CD8-positive, alpha-beta memory T cell (primary cell): ENCODE measurements at places on chromosomes 6 and 20.

- no peak for DNase-seq
These were observed 16.5 kb upstream of the TGM3 start for GRCh38 chr20:2279253-2279779.

DNA sequence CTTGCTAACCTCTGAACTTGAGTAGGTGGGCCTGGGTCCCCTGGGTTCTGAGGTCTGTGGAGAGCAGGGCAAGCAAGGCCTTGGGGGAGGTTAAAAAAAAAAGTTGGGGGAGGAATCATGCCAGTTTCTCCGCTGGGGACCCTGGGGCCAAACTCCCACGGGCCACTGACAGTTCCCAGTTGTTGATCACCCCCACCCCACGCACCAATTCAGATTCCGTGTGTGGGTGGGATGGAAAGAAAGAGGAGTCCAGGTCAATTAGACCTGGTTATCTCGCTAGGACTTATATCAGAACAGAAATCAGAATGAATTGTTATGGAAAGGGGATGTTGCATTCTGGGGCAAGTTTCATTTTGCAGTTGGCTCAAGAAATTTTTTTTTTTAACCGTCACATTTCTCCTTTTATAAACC lies 46.7 kb upstream of the SUPT3H start:
- DNase-seq, result no peak

- no peak for DNase-seq
These were observed 577 bp downstream of the SASH1 start for GRCh38 chr6:148343047-148343782.

GRCh38 chr20:5410470-5410869 lies 93.7 kb upstream of the PROKR2 start:
- no peak for DNase-seq

- DNase-seq, result no peak
These were observed 104.2 kb downstream of the TFAP2B start for GRCh38 chr6:50922579-50923525.

- no peak for DNase-seq
These were observed 49.0 kb upstream of the HTR1E start for GRCh38 chr6:86888301-86888700.

GRCh38 chr6:157268396-157268795 lies 54.9 kb downstream of the TMEM242 start:
- DNase-seq, result no peak

DNA sequence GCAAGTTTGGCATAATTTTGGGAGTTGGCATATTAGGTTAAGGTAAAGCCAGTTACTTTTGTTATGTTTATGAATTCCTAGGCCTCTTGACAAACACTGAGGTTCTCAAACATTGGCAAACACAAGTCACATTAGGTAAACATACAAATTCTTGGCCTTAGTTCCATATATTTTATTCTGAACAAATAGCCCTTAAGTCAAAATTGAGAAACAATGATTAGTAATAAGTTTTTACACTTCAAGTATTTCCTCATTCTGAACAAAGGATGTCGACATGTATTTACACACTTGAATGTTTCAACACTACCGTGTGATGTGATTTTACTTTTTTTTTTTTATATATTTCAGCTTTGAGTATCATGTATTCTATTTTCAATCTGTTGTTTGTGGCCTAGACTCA lies 3.8 kb upstream of the ECHDC1 start:
- no peak for DNase-seq

- no peak for DNase-seq
These were observed 4.9 kb downstream of the VGLL2 start for GRCh38 chr6:117270055-117270842.

- DNase-seq, result no peak
These were observed 19.3 kb upstream of the RNGTT start for GRCh38 chr6:88982720-88983119.

- DNase-seq, result no peak
These were observed 29.4 kb upstream of the KIF25 start for GRCh38 chr6:167968091-167968490.
